Activated naive CD4-positive, alpha-beta T cell treated with anti-CD3 and anti-CD28 coated beads, Interleukin-2, amount 50 U/mL, for 72 hours (primary cell): ENCODE measurements at places on chromosomes 13 and 19. TPM values are rescaled to one million over a fixed set of nuclear protein-coding genes. Genes with fewer than 3 reads are reported as not detected.

AP2S1 gene
- total RNA-seq, result 116 TPM

SBSN gene
- total RNA-seq, result not detected

IQCN gene
- 1.5 TPM for total RNA-seq

CEACAM20 gene
- total RNA-seq, result not detected

NLRP11 gene
- total RNA-seq, result not detected

MADCAM1 gene
- 0.25 TPM for total RNA-seq

FGF9 gene
- total RNA-seq, result 0.18 TPM

CDK8 gene
- total RNA-seq, result 16.9 TPM

SSC5D gene
- 0.39 TPM for total RNA-seq

ADM5 gene
- 5.6 TPM for total RNA-seq

NXNL1 gene
- total RNA-seq, result not detected

PSG6 gene
- not detected for total RNA-seq

SLITRK1 gene
- total RNA-seq, result not detected

SYCN gene
- total RNA-seq, result not detected

KLK12 gene
- total RNA-seq, result not detected

SIGLEC5 gene
- not detected for total RNA-seq

RASAL3 gene
- total RNA-seq, result 101 TPM

CACNA1A gene
- total RNA-seq, result 0.43 TPM

CFD gene
- total RNA-seq, result not detected

MAMSTR gene
- total RNA-seq, result 1.1 TPM

ZNF772 gene
- total RNA-seq, result 7.8 TPM

CEACAM19 gene
- total RNA-seq, result 2.5 TPM

CATSPERD gene
- not detected for total RNA-seq

ZNF649 gene
- total RNA-seq, result 10.3 TPM

CEACAM7 gene
- not detected for total RNA-seq

CEACAM1 gene
- total RNA-seq, result 6.4 TPM
